ENCODE measurements at places on chromosomes 13 and 19.

GRCh38 chr13:60647547-60647946, 250.5 kb downstream of the TDRD3 start:
- no peak for DNase-seq

DNA sequence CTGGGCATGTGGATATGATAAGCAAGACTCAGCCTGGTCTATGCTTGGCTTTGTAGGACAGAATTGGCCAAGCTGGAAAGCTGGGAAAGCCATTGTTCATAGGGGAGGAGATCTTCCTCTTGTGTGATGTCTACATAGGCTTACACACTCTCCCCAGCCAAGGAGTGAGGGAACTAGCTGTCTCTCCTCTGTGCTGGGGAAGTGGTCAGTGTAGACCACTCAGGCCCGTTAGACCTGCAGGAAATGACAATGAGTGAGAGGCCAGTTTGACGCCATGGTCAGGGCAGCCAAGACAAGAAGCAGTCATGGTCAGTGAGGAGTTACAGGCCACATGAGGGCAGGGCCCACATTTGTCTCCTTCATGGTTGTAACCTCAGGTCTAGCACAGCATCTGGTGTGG, 159.1 kb upstream of the KL start:
- no peak for DNase-seq

DNA sequence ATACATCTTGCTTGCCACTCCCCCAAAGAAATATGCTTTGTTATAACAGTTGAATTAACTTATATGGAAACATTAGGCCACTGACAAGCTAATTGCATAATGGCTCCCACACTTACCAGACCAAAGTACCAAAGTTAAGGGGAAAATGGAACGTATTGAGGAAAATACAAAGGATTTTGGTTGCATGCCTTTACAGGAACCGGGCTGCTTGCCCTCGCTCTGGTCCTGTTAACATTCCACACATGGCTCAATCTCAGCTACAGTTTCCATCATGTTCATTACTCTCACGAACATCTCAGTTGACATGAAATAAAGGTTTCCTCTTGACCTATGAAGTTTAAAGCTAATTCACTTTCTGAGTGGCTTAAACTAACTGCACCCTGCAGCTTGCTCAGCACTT, 220.7 kb upstream of the RXFP2 start:
- no peak for DNase-seq

DNA sequence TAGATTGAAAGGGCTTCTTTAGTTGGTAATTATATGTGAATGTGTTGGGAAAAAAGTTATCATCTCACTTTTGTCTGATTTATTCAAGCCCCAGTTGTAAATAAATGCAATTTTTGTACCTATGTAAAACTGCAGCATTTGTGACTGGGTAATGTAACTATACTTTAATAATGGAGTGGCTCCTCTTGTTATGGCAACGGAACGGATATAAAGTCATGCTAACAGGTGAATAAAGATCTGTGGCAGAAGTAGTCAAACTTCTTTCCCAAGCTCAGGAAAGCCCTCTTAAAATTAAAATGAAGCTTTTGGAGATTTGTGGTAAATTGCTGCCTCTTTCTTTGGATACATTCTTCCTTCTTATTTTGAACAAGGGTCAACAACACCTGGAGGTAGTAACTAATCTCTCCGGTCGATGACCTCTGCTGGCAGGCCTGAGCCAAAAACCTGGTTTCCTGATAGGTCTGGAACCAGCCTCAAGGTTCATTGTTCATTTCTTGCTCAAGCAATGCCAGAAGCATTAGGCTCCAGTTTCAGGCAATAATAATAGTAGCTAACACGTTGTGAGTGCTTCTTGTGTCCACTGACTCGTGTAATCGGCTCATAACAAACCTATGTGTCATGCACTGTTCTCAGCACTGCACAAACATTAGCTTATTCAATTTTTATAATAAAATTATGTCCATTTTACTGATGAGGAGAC, 313.4 kb upstream of the DACH1 start:
- no peak for DNase-seq

- DNase-seq: no peak
These were observed 3.4 kb downstream of the C3 start for GRCh38 chr19:6717036-6717435.

GRCh38 chr13:108070491-108070890, 144.8 kb downstream of the LIG4 start:
- DNase-seq: no peak
